Stimulated activated CD4-positive, alpha-beta T cell treated with anti-CD3 and anti-CD28 coated beads, Interleukin-15, amount 100 ng/mL, for 24 hours (primary cell): ENCODE measurements at places on chromosomes 2 and 18.

GRCh38 chr2:120702061-120702460 lies 33.6 kb upstream of the GLI2 start:
- no peak for DNase-seq

GRCh38 chr2:189444322-189444721 lies 3.0 kb downstream of the WDR75 start:
- peak; percentile 50 for DNase-seq

DNA sequence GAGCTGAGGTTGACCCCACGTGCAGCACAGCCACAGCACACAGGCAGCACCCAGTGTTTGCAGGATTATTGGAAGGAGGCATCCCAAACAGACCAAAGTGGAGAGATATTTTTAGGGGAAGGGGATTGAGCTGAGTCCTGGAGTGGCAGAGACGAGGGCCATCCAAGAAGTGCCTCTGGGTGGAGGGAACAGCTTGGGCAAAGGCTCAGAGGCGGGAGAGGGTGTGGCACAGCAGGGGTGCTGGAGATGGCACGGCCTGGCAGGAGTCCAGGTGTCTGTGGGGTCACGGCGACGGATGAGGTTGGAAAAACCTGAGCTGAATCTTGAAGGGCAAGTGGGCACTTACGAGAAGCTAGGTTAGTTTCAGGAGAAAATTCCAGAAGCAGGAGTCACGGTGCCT lies 60.6 kb downstream of the INHBB start:
- no peak for DNase-seq

- no peak for DNase-seq
These were observed 66.1 kb upstream of the NXPH2 start for GRCh38 chr2:138846216-138846821.

GRCh38 chr2:213691351-213691750 lies 407.1 kb downstream of the SPAG16 start:
- no peak for DNase-seq

GRCh38 chr18:42614619-42615293 lies 500.7 kb downstream of the RIT2 start:
- no peak for DNase-seq

- no peak for DNase-seq
These were observed 24.0 kb upstream of the COLEC12 start for GRCh38 chr18:524466-524865.

- DNase-seq = no peak
These were observed 283.5 kb downstream of the CCDC178 start for GRCh38 chr18:33156906-33157470.

DNA sequence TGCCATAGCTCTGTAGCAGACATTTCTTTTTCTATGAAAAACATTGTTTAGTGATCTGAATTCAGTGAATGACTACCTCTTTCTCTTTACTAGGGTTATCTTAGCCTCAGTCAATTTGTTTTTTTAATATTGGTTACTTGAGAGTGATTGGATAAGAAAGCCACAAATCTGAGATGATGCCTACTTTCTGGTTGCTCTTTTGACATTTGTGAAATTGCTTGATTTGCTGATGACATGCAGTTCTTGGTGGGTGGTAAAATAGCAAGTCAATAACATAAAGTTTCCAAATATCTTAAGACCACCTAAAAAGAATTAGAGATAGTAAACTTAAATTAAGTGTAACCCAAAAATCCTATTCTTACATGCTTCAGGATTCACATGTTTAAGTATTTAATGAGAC lies 199.5 kb upstream of the STON1 start:
- no peak for DNase-seq

DNA sequence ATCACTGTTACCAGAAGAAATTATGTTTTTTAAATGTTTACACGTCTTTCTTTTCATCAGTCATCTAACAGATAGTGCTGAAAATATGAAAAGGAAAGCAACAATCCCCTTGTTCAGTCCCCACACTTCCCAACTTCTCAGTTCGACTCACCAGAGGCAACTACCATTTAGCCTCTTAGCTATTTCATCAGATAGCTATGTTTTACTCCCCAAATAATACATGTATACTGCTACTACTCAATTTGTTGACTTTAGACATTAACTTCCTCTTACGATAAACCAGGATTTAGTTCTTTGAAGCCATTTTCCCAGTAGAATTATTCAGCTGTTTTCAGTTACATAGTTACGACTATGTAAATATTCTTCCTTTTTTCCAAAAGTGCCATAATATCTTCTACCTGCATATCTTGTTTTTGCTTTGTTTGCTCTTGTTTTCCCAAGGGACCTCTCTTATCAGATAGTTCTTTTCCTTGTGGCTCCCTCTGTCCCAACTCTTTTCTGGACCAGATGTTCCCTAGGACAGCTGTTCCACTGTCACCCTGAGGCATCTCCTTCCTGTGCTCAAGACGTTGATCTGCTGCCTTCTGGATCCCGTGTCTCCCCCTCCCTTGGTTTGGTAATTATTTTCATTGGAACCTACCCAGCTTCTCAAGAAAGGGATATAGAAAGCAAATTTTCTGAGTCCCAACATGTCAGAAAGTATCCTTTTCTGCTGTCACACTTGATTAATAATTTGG lies 289.3 kb upstream of the TANK start:
- no peak for DNase-seq

GRCh38 chr2:64620661-64621060 lies 33.1 kb downstream of the SERTAD2 start:
- DNase-seq = no peak

- no peak for DNase-seq
These were observed 9.3 kb upstream of the TBC1D8 start for GRCh38 chr2:101160454-101160853.

DNA sequence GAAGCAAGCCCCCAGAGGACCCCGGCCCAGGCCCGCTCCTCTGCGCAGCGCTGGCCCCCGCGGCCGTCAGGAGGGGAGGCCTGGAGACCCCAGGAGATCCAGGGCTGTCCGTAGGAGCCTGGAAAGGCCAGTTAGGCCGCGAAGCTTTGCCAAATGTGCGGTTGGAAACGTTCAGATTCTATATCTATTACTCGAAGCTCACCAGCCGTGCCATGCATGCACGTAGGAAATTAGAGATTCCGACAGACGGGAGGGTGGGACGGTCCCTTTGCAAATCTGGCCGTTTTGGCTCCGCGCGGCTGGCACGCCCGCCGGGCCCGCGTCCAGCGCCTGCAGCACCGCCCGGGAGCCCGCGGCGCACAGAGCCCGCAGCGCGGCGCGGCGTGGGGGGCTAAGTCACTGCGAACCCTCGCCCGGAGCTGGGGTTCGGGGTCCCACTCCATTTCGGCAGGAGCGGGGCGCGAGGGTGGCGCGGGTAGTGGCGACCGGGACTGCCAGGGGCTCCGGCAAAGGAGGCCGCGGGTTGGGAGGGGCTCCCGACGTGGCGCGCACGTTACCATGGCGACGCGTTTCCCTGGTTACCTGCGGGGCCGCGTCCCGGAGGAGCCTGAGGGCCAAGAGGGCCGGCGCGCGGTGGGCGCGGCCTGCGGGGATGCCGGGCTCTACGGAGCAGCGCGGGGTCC lies 488.6 kb upstream of the SMIM21 start:
- DNase-seq = peak; percentile 11

- DNase-seq = no peak
These were observed 90.9 kb downstream of the ANKRD44 start for GRCh38 chr2:197219636-197220035.
